ENCODE measurements at places on chromosomes 11 and 22.

DNA sequence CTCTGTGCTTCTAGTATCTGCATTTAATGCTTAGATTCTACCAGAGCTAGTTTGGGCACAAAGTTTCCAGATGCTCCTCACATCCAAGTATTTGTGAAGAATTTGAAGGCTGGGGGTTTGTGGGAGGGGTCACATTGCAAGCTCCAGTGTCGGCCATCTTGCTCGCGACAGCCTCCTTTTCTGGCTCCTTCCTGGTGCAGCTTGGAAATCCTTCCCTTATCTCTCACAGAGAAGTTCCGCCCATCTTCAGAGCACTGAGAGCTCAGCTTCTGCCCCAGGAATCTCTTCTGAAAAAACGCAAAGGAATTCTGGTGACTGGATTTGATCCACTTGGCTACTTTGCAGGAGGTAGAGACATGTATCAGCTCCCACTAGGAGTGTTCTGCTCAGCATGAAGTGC is 497.5 kb downstream of the TBC1D22A start:
- DNase-seq = no peak

- DNase-seq = no peak
These were observed 40.4 kb downstream of the KIAA1671 start for GRCh38 chr22:24992946-24993345.

GRCh38 chr22:20261848-20262581 is 6.1 kb downstream of the RTN4R start:
- DNase-seq = no peak

DNA sequence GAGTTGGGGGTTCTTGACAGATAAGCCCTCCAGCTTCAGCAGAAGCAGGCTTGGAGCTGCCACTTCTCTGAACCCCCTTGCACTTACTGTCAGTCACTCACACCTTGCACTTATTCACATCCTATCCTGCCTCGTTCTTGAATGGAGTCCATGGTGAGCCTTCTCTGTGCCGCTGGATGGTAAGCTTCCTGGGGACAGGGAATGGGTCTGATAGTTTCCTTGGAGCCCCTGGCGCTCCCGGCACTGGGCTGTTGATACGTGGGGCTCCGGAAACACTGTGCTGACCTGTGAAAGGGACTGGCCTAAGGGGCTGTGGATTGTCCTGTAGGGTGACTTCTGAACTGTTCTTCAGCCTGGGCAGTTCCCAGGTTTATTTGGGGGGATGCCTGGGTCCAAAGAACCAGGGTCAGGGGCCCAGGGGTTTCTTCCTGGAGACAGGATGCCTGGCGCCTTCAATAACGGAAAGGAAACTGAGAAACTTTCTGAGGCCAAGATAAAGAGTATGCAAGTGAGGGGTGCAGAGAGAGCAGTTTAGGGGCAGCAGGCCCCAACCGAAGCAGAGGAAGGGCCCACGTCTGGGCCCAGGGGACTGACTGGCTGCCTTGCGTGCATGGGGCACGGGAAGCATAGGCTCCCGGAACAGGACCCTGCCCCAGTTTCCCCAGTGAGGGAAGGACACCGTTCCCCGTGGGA is 709 bp upstream of the ST3GAL4 start:
- no peak for DNase-seq

DNA sequence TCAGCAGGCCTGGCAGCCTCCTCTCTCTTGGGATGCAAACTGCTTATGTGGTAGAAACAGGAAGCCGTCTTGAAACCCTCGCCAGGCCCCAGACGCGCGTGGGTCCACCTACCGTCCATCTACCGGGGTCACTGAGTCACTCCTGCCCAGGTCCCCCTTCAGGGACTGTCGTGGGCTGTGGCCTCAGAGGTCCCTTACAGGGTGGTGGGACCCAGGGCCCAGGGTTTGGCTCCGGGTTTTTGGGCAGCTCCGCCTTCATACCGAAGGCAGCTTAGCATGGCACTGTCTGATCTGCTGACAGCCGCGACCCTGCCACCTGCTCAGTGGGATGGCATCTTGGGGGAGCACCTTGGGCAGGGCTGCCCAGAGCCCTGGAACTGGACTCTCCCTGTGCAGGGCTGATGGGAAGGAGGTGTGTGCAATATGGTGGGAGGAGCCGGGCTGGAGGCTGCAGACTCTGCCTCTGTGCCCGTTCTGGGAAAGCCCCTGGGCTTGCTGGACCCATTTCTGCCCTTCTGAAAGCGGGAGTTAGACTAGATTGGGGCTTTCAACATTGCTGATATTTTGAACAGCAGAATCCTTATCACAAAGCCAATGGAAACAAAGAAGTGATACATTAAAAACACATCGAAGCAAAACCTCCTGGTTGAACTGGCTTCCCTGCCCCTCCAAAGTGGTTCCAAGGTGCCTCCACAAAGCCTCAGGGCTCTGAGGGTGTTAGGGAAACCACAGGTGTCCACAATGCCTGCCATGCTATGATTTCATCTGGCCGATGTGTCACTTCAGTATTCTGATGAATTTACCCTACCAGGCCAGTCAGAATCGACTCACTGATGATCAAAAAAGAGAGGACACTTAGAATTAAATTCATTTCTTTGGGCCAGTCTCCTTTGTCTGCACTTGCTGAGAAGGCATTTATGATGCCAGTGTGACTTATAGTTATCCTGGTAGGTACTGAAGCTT is 316.5 kb downstream of the KIRREL3 start:
- no peak for DNase-seq

GRCh38 chr11:111095327-111095726 is 150.2 kb upstream of the POU2AF2 start:
- DNase-seq = no peak

DNA sequence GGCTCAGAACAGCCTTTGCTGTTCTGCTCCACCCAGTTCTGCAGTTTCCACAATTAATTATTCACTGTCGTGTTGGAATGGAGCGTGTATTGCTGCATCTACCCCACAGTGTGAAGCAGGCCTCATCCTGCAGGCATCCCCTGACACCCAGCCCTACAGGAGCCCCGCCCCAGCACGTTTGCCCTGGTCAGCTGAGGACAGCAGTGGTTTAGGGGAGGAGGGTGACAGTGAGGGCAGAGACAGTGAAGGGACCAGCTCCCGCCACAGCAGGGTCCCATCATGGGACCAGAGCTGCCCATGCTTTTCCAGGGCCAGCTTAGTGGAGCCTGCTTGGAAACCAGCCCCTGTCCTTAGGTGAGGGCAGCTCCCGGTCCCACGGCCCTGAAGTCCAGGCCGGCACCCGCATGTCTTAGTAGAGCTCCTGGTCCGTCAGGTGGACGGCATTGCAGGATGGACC is 273.0 kb downstream of the TBC1D22A start:
- DNase-seq = no peak

- DNase-seq = no peak
These were observed 64.6 kb downstream of the ST3GAL4 start for GRCh38 chr11:126419801-126420697.
